Upper lobe of left lung (tissue), 6 donors: ENCODE measurements at places on chromosomes 1 and 21.

- DNase-seq, result no peak
Measured at GRCh38 chr1:106646816-106647215, 409.7 kb upstream of the PRMT6 start.

GRCh38 chr1:184482136-184482535 lies 95.3 kb downstream of the C1orf21 start:
- DNase-seq, result peak; percentile 39

- no peak for DNase-seq
Measured at GRCh38 chr1:58709540-58710175, 9.8 kb upstream of the MYSM1 start.

DNA sequence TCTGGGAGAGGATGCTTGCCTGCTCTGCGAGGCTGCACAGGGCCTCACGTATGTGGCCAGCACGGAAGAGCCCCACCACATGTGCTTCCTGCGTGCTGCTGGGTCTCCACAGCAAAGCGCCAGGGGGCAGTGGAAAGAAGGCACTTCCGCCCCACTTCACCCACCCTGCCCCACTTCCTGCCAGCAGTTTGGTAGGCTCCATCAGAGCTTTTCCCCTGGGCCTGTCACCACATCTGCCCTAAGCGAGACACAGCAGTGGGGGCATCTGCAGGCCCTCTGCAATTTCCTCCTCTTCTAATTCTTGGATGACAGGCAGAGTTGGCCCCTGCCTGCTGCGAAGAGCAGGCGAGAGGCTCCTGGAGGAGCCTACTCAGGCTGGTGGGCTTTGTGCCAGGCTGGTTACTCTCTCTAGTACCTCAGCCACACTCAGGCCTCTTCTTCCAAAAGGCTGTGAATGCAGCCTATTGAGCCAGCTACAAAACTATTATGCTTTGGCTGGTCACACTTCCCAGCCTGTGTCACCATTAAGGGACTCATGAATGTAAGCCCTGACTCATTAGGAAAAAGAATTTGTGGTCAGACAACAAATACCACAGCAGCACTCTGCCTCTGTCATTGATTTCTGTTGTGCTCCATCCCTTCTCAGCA lies 25.0 kb downstream of the CD244 start:
- peak; percentile 30 for DNase-seq

DNA sequence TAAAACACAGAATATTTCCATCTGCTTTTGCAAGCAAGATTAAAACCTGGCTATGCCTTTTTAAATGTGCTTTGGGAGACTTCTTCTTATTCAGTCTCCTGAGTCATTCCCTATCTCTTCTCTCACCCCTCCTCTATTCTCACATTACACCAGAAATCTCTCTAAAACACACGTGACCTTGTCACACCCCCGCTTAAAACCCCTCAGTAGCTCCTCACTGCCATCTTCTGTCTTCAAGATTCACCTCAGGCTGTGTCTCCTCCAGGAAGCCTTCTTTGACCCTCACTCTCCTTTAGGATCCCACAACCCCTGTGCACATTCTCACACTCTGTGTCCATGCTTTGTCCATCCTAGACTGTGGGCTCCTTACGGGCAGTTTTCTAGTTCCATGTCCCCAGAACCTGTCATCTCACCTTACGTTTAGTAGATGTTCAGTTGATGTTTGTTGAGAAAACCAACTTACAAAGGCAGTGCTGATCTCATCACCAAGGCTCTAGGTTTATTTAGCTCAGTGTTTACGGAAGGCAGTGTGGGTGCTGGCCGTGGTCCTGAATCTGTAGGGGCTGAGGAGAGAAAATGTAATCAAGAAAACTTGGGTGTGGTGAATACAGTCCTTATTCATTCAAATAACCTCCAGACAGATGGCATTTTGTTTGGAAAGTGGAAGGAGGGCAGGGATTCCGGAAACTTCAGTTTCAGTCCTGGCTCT lies 143.5 kb downstream of the DMRTA2 start:
- DNase-seq, result no peak

DNA sequence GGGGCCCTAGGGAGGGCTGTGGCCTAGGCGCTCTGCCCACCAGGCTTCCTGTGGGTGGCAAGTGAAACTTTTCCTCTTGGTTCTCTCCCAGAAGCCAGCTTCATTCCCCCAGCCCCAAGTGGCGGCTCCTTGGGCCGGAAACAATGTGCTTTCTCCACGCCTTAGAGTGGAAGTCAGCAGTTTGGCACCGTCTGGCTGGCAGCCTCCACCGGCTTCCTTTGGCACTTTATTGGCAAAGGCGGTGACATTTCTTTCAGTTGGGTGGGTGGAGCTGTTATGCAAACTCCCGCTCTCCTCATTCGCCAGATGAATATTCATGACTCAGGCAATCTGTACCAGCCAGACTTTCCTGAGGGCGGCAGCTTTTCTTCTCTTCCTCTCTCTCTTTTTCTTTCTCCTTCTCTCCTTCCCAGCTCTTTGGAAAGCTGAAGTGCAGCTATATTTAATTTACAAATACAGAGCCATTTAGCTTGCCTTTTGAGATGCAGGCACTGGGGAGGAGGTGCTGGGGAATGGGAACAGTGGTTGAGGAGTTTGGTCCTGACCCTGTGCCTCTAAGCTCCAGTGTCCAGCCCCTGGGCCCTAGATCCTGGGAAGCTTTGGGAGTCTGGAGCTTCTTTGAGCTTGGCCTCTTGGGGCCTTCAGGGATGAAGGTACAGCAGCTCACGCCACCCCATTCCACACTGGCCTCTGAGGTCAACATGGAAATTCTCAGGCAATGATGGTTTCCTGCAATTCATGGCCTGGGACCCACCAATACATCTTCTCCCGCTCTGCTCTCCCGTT lies 67.8 kb upstream of the POU3F1 start:
- DNase-seq, result no peak

- DNase-seq, result no peak
Measured at GRCh38 chr1:226967665-226968064, 27.6 kb downstream of the COQ8A start.
